Mesothelial cell of epicardium (in vitro differentiated cells): ENCODE measurements at places on chromosomes 12 and 14. TPM values are rescaled to one million over a fixed set of nuclear protein-coding genes. Genes with fewer than 3 reads are reported as not detected.

DNA sequence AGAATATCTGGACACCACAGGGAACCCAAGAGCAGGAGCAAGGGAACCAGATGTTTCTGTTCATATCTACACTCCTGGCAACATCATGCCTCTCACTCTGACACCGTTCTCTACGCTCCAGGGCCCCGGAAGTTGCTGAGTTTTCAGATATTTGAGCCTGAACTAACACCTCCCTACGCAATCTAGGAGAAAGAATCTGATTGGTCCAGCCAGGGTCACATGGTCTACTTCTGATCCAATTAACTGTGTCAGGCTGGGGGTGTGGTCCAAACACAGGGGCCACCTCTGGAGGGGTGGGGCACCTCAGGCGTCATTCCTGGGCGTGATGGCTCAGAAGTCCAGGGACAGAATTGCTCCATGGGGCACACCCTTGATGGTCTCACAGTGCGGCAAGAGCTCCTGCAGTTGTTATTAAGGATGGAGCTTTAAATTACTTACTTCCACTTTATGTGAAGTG lies 165.5 kb downstream of the PTPN11 start:
- H3K36me3 ChIP-seq: no peaks in the 10 kb centered on the region
- H3K4me3 ChIP-seq: no peak overlapping the region
- H3K27me3 ChIP-seq: peaks cover 63% of the 10 kb centered on the region

- H3K4me3 ChIP-seq: no peak overlapping the region
- no peak overlapping the region for H3K27ac ChIP-seq
- no peaks in the 10 kb centered on the region for H3K4me1 ChIP-seq
- no peaks in the 10 kb centered on the region for H3K36me3 ChIP-seq
- peaks cover 58% of the 10 kb centered on the region for H3K27me3 ChIP-seq
These were observed 14.2 kb upstream of the SLC24A4 start for GRCh38 chr14:92308716-92309115.

DNA sequence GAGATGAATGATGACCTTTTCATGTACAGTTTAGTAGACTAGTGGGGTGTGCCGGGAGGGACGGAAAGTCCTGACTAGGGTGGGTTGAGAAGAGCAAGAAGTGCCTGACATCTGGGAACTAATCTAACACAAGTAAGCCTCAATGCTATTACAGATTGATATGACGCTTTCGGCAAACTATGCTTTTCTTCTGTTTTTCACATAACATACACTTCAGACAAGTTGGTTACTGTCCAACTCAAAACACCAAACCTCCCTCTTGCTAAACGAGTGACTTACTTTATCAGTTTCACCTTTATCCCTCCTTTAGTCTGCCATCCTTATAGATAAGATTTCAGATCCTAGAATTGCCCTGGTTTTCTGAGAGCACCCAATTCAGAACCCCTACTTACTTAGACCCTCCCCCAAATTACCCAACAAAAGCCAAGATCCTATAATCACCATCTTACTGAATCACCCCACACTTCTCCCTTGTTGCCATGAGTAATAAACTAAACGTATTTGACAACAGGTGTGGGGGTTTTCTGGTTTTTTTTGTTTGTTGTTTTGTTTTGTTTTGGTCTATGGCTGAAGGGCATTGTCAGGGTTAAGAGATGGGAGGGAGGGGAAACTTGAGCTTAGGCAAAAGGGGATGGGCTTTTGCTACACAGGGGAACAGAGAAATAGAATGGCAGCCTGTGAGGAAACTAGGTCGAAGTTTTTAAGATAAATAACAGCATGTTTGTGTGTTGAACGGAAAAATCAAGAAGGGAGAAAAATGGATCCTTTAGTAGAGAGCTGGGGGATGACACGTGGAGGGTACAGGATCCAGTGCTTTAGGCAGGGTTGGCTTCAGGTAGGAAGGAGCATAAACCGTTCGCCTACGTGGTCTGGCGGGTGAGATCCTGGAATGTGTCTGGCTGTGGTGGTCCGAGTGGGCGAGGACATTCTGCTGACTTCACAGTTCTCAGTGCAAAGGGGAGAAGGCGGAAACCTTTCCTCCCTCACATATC lies 6.1 kb upstream of the PSMA3 start:
- no peak for DNase-seq
- peaks cover 2% of the 10 kb centered on the region for H3K36me3 ChIP-seq
- no peak overlapping the region for H3K27ac ChIP-seq
- H3K4me3 ChIP-seq: no peak overlapping the region
- H3K4me1 ChIP-seq: peaks cover 8% of the 10 kb centered on the region
- no peaks in the 10 kb centered on the region for H3K27me3 ChIP-seq

Gene MANSC1
- total RNA-seq: 15.4 to 17.2 TPM (median 16.6 TPM) in 3 replicates

GRCh38 chr12:89882050-89882449 lies 173.4 kb upstream of the ATP2B1 start:
- H3K27me3 ChIP-seq: no peaks in the 10 kb centered on the region
- peaks cover 53% of the 10 kb centered on the region for H3K4me1 ChIP-seq
- DNase-seq: no peak

DNA sequence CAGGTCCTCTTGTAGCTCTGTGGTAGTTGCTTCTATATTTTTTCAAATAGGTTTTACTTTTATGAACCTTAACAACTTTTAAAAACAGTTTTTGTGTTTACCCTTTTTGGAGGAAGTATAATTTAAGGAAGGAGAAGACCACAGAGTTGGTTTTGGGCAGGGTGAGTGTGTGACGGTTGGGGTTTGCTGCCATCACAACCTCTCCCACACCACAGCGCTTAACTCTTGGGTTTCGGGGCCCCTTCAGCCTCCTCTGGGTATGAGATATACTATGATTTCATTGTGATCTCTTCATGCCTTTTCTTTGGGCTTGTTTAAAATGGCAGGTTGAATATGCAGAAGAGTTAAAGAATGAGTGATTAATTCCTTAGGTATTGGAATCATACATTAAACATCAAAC lies 228.7 kb upstream of the CRY1 start:
- peak overlapping the region; percentile 73 for H3K4me3 ChIP-seq
- no peaks in the 10 kb centered on the region for H3K36me3 ChIP-seq
- H3K4me1 ChIP-seq: peaks cover 25% of the 10 kb centered on the region
- DNase-seq: no peak
- H3K27me3 ChIP-seq: peaks cover 87% of the 10 kb centered on the region
- H3K27ac ChIP-seq: no peak overlapping the region

Gene LRRK2
- 1.4 to 1.7 TPM (median 1.6 TPM) in 3 replicates for total RNA-seq
